ENCODE measurements at places on chromosomes 5 and 9.

DNA sequence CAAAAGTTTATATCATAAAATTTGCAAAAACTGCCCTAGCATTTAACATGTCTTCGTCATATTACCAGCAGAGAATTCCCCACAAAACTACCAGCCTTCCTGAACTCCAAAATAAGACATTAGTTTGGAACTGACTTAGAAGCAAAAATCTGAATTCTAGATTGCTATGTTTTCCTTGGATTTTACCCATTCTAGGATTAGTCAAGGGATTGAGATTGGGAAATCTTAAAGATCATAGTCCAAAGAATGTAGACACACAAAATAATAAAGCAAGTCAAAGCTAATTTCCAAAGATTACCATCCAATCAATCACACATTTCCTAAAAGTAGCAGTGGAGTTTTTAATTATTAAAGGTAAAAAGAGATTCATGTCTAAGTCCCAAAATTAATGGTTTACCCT lies 138.2 kb downstream of the NFIB start:
- H3K4me3 ChIP-seq = no peak overlapping the region
- no peaks in the 10 kb centered on the region for H3K27me3 ChIP-seq
- no peak overlapping the region for H3K27ac ChIP-seq
- no peak for DNase-seq

DNA sequence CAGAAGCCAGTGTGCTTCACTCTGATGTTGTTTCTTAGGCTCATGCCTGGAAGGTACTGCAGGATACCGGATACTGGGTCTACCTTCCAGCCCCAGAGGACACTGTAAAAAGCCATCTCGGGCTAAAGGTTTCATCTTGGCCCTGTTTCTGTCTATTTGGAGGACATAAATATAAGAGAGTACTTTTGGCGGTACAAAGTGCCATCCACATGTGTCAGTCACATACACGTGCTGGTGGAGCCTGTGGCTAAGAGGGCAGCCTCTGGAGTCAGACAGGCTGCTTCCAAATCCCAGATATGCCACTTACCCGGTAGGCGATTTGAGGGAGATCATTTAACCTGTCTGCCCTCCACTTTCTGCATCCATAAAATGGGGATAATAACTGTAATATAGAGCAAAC lies 160.4 kb downstream of the NR3C1 start:
- no peaks in the 10 kb centered on the region for H3K36me3 ChIP-seq
- no peak overlapping the region for H3K4me3 ChIP-seq
- no peak overlapping the region for H3K27ac ChIP-seq
- DNase-seq = no peak

GRCh38 chr9:130286781-130287428 lies 21.3 kb downstream of the HMCN2 start:
- no peak for DNase-seq
- H3K36me3 ChIP-seq = no peaks in the 10 kb centered on the region
- H3K4me3 ChIP-seq = no peak overlapping the region

GRCh38 chr5:120463991-120464626 lies at the start of gene PRR16:
Gene PRR16 (plus strand): TSS chr5:120464300.
- DNase-seq = peak; percentile 68
- peaks cover 15% of the 10 kb centered on the region for H3K27me3 ChIP-seq
- H3K27ac ChIP-seq = no peak within 1 kb of the TSS
- peak within 1 kb of the TSS; percentile 69 for H3K4me3 ChIP-seq
- no peaks in the 10 kb centered on the region for H3K36me3 ChIP-seq
- H3K4me1 ChIP-seq = 0 out of 2 replicates have a peak, but pooled peaks cover 6% of the 10 kb centered on the region

GRCh38 chr5:61974680-61975079 lies 331.3 kb upstream of the KIF2A start:
- peak; percentile 21 for DNase-seq
- no peaks in the 10 kb centered on the region for H3K27me3 ChIP-seq
- no peak overlapping the region for H3K4me3 ChIP-seq
- no peak overlapping the region for H3K27ac ChIP-seq
- no peaks in the 10 kb centered on the region for H3K4me1 ChIP-seq

- no peak for DNase-seq
- no peaks in the 10 kb centered on the region for H3K36me3 ChIP-seq
- H3K27me3 ChIP-seq = no peaks in the 10 kb centered on the region
Observed at GRCh38 chr5:168858994-168859393, 279.8 kb upstream of the PANK3 start.

GRCh38 chr5:111215971-111216370 lies 8.2 kb upstream of the CAMK4 start:
- no peaks in the 10 kb centered on the region for H3K27me3 ChIP-seq
- no peaks in the 10 kb centered on the region for H3K36me3 ChIP-seq
- H3K4me1 ChIP-seq = no peaks in the 10 kb centered on the region
- no peak for DNase-seq
- no peak overlapping the region for H3K4me3 ChIP-seq
- no peak overlapping the region for H3K27ac ChIP-seq

DNA sequence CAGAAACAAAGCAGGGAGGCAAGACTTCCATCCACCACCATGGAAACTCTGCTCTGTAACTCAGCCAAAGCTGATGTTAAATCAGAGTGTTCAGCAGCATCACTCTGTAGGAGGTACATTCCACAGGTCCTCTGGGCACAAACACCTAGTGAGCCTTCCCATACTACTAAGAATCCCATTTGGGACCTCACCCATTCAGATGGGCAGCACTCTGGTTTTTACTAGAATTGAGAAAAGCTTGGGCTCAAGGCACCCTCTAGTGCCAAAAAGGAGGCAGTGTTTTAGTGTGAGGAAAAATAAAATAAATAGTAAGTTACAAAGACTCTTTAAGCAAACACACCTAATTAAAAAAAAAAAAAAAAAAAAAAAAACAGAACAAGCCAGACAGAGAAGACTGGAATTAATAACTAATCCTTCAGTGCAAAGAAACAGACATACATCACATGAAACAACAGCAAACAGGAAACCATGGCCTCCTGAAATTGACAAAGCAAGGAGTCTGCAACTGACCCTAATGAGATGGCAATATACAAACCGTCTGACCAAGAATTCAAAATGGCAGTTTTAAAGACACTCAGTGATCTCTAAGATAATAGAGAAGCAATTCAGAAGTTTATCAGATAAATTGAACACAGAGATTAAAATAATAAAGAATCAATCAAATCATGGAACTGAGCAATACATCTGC lies 159.5 kb downstream of the GNA14 start:
- H3K27me3 ChIP-seq = no peaks in the 10 kb centered on the region
- no peak overlapping the region for H3K27ac ChIP-seq
- H3K36me3 ChIP-seq = no peaks in the 10 kb centered on the region
- no peaks in the 10 kb centered on the region for H3K4me1 ChIP-seq
- DNase-seq = peak; percentile 11

GRCh38 chr9:110532908-110533665 lies 46.5 kb downstream of the SVEP1 start:
- H3K27ac ChIP-seq = no peak overlapping the region
- H3K36me3 ChIP-seq = no peaks in the 10 kb centered on the region
- no peaks in the 10 kb centered on the region for H3K4me1 ChIP-seq
- H3K4me3 ChIP-seq = no peak overlapping the region

DNA sequence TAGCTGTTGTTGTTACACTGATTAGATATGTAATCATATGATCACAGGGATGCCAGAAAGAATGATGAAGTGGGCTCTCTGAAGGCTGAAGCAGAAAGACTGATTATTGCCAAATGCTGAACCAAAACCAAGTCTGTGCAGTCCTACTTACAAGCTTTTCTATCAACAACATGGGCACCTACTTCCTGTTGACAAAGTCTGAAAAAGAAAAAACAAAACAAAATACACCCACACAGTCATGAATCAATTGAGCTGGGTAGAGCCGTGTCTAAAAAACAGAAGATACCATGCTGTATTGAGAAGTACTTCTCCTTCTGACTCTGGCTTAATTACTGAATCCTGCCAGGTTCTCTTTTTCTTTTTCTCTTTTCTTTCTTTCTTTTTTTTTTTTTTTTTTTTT lies 363.4 kb downstream of the RAB3C start:
- no peak overlapping the region for H3K27ac ChIP-seq
- no peak for DNase-seq
- no peaks in the 10 kb centered on the region for H3K27me3 ChIP-seq
- no peak overlapping the region for H3K4me3 ChIP-seq
- no peaks in the 10 kb centered on the region for H3K4me1 ChIP-seq

- no peaks in the 10 kb centered on the region for H3K36me3 ChIP-seq
- peak overlapping the region; percentile 23 for H3K4me3 ChIP-seq
- no peak overlapping the region for H3K27ac ChIP-seq
- H3K27me3 ChIP-seq = peaks cover 100% of the 10 kb centered on the region
- no peaks in the 10 kb centered on the region for H3K4me1 ChIP-seq
- DNase-seq = no peak
Observed at GRCh38 chr9:132126680-132127236, 35.1 kb upstream of the NTNG2 start.

GRCh38 chr5:154296525-154297159 lies 106.1 kb downstream of the GALNT10 start:
- no peak for DNase-seq
- no peak overlapping the region for H3K4me3 ChIP-seq
- no peaks in the 10 kb centered on the region for H3K27me3 ChIP-seq
- H3K4me1 ChIP-seq = peaks cover 17% of the 10 kb centered on the region

DNA sequence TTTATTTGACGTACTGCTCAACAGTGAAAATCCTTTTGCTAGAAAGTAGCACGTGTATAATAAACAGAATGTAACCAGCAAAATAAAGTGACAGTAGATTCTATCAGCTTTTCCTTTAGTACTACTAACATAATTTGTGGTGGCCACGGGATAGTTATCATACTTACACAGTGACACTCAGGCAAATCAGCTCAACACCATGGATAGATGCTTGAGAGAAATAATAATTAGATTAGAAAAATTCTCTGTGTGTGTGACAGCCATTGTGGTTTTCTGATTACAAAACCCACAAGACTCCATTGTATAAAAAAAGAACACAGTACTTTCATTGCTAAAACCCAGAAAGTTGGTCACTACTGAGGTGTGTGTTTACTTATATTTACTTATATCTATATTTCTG lies 101.1 kb downstream of the MUSK start:
- no peaks in the 10 kb centered on the region for H3K4me1 ChIP-seq
- no peak for DNase-seq
- no peaks in the 10 kb centered on the region for H3K27me3 ChIP-seq
- H3K36me3 ChIP-seq = no peaks in the 10 kb centered on the region
- H3K27ac ChIP-seq = no peak overlapping the region
- H3K4me3 ChIP-seq = no peak overlapping the region

DNA sequence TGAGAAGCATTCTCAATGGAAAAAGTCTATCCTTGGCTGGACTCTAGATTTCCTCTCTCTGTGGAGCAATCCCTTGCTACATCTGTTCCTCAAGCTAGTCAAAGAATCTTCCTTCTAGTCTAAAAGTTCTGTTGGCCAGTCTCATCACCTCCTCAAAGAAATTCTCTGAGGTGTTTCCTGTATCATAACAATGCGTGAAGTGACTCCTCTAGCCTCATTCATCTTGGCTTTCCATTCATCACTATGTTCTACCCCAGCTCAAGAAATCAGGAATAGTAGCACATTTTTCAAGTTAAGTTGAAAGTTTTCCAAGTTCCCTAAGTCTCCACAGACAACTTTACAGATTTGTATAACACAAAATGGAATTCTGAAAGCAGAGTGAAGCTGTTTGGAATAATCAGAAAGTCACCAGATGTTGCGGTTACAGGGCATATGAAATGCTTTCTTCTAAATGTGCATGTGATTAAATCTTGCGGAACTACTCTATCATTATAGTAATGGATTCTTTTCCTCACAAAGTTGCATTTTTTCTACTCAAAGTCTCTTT lies 176.6 kb upstream of the FREM1 start:
- H3K4me3 ChIP-seq = no peak overlapping the region
- no peak for DNase-seq
- H3K36me3 ChIP-seq = no peaks in the 10 kb centered on the region
- H3K27ac ChIP-seq = no peak overlapping the region
- H3K4me1 ChIP-seq = no peaks in the 10 kb centered on the region

DNA sequence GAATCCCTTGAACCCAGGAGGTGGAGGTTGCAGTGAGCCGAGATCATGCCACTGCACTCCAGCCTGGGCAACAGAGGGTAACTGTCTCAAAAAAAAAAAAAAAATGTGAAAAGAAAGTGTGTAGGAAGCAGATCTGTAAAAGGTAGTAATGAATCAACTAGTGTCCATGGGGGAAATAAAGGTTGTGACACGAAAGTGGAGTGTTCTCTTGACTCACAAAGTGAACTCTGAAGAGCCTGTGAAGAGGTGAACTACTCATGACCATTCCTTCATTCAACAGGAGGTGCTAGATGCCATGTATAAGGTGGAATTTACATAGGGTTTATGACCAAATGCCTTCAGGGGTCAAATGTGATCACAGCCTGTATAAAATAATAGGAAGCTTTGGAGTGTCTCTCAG lies 12.8 kb downstream of the IQGAP2 start:
- H3K4me1 ChIP-seq = no peaks in the 10 kb centered on the region
- no peak overlapping the region for H3K27ac ChIP-seq
- no peaks in the 10 kb centered on the region for H3K27me3 ChIP-seq
- no peak overlapping the region for H3K4me3 ChIP-seq
- DNase-seq = no peak

DNA sequence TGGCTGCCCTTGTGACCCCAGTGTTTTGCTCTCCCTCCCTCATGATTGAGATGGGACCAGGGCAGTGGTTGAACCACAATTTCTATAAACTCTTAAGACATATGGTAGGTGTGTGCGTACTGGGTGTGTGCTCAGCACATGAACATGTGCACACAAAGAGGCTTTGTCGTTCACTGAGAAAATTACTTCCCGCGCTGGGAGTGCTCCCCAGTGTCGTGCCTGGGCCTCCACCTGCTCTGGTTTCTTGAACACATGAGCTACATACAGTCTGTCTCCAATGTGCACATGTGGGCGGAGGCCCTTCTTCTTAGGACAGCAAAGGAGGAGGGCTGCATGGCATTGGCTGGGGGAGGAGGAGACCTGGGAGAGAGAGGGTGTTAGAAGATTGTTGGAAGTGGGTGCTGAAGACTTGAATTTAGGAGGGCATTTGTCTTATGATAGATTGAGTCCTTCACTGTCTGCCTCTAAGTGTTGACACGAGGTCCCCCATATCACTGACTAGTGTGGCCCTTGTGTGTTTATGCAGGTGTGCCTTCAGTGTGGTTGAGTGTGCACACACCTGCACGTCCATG lies 170.0 kb downstream of the CACNA1B start:
- no peak for DNase-seq
- no peak overlapping the region for H3K27ac ChIP-seq
- H3K36me3 ChIP-seq = no peaks in the 10 kb centered on the region
- H3K4me3 ChIP-seq = no peak overlapping the region
- peaks cover 98% of the 10 kb centered on the region for H3K27me3 ChIP-seq

DNA sequence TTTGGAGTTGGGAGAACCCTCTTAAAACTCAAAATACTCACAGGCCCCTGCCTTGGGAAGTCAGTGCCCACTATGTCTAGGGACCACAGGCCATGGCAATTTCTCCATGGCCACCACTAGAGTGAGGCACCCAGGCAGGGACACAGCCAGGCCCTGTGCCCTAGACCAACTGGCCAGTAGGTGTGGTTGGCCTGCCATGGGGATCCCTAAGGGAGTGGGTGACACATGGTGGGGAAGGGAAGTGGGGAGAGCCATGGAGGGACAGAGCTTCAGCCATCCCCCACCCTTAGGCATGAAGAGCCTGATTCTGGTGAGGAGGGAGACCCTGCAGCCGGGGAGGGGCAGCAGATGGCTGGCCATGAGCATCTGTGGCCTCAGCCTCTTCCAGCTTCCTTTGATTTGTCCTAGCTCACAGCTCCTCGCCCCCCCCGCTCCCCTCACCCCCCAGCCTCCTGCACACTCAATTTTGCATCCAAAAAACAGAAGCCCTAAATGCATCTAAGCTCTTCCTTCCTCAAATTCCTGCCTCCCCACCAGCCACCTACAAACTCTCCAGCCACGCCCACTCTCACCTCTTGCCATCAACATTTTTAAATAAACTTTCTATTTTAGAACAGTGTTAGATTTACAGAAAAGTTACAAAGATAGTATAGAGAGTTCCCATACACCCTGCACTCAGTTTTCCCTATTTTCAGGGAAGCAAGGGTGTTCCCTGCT lies 1.6 kb upstream of the DBN1 start:
- no peaks in the 10 kb centered on the region for H3K36me3 ChIP-seq
- H3K4me1 ChIP-seq = no peaks in the 10 kb centered on the region
- H3K27ac ChIP-seq = no peak overlapping the region
- H3K27me3 ChIP-seq = peaks cover 40% of the 10 kb centered on the region
- no peak overlapping the region for H3K4me3 ChIP-seq
